Neural progenitor cell (in vitro differentiated cells): ENCODE measurements at places on chromosomes 5 and 9. TPM values are rescaled to one million over a fixed set of nuclear protein-coding genes. Genes with fewer than 3 reads are reported as not detected.

GRCh38 chr9:19116107-19116790 is 11.0 kb downstream of the PLIN2 start:
- no peak for DNase-seq

DNA sequence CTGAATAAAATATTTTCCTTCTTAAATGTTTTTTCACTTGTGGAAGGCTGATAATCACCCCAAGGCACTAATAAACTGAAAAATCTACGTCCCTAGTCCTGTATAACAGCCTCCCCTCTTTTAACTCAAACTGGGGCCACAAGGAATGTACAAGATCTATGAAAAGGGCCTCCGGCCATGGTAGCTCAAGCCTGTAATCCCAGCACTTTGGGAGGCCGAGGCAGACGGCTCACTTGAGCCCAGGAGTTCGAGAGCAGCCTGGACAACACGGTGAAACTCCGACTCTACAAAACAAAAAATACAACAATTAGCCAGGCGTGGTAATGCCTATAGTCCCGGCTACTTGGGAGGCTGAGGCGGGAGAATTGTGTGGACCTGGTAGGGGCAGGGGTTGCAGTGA is 23.6 kb downstream of the RNF145 start:
- DNase-seq, result no peak

DNA sequence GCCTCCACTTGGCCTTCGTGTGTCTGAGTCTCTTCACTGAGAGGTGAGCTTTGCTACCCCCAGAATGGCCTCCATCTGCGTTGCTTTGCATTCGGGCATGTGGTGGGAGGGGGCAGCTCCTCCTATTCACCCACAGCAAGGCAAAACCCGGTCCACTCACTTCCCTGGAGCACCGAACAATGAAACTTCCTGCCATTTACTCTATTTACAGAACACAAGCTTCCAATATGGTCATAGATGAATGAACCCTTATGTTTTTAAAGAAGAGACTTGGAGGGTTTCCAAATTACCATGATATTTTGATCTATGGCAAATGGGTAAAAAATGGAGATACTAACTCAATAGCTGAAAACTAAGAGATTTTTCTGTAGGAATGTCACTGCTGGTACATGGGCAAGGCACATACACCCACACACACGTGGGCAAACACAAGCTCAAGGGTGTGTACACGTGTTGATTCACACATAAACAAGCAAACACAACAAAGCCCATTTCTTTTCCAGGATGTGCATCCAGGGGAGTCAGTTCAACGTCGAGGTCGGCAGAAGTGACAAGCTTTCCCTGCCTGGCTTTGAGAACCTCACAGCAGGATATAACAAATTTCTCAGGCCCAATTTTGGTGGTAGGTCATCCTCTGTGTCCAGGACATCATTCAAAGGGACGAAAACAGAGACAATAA is 5.2 kb downstream of the GABRP start:
- no peak for DNase-seq

Gene WDR38
- not detected in 2 replicates for total RNA-seq

DNA sequence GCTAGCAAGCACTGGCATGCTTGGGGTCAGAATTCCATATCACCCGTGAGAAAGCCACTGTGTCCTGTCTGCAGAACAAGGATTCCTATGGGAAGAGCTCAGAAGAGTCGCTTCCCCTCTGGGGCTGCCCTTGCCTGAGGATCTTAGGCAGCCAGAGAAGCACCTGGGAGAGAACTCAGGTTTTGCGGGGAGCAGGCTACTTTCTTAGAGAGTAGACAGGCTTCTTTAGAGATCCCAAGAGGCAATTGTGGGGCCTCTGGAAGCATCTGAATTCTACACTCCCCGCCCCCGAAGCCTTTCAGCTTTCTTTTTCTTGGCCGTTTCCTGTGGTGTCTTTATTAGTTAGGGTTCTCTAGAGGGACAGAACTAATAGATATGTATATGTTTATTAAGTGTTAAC is 40.9 kb downstream of the PHF2 start:
- no peak for DNase-seq

Gene ENTREP1
- total RNA-seq, result 1.8 TPM in 2 replicates

Gene CCDC183
- 0.84 and 2.1 TPM in 2 replicates for total RNA-seq

GRCh38 chr9:36548454-36548853 is 24.2 kb upstream of the MELK start:
- DNase-seq, result no peak

DNA sequence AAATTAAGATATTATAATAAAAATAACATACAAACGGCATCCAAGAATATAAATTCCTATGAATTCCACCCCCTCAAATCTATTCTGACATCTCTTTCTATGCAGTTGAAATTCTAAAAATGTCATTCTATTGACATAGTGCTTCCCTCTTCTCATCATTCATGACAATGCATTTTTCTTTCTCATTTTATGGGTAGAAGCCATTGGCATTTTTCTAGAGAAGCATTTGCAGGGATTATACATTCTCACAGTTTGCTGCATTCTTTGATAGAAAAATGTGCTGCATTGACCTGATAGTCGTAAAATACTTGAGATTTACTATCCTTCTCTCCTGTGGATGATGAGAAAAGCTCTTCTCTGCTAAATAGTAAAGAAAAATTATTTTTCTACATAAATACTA is 760.9 kb upstream of the ACO1 start:
- no peak for DNase-seq

Gene SLC34A1
- not detected in 2 replicates for total RNA-seq

Gene CYLC2
- total RNA-seq, result not detected in 2 replicates

Gene IL13
- total RNA-seq, result not detected in 2 replicates

DNA sequence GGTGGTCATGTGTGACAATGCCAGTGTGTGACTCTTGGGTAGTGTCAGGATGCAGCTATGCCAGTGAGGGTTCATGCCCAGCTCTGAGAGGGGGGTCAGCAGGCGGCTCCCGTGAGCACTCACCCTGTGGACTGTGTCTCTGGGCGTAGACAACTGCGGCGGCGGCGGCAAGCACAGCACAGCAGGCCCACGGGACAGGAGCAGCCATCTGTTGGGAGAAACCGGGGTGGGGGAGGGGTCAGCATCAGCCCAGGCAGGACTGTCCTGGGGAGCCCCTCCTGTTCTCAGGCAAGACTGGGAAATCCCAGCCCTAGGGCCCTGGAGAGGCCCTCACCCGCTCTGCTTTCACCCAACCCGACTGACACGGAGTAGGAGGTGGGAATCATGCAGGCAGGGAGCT is 20.8 kb downstream of the CNTFR start:
- DNase-seq, result no peak

DNA sequence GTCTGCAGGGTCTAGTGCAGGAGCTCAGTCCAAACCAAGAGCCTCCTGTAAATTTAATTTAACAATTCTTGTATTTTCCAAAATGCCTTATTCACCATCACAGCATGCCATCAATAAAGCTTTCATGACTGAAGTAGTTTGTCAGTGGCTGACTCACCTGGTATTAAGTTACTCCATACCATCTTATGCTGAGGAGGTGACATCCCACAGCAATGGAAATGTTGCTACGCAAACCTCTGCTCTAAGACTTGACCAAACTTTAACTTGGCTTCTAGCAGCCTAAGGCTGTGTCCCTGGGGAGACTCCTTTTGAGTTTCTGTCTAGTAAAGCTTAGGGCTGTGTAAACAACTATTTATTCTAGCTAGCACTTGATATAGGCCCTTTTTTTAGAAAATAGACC is 1231.3 kb upstream of the CDH18 start:
- DNase-seq, result no peak

DNA sequence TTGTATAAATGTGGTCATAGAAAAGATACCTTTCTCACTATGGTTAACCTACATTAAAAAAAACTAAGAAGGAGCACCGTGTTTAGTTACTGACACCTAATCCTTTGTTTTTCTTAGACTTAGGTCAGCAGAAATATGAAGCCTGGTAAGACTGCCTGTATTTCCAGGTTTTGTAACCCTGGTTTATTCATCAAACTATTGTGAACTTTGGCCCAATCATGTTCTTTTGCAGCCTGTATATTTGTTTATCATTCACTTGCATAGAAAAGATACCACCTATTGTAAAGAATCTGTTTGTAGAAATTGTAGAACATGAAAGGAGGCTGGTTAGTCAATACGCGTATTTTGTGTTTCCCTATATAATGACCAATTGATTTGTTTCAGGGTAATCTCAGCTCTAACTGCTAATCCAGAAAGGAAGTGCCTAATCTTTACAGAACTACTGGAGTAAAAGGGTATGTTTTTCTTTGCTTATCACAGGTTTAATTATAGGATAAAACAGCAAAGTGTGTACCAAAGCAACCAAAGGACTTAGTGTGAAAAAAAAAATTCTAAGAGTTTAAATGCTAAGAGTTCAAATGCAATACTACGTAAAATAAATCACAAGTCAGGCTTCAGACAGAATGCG is 103.6 kb downstream of the LURAP1L start:
- no peak for DNase-seq

GRCh38 chr5:137392261-137392660 is 106.9 kb downstream of the SPOCK1 start:
- no peak for DNase-seq

- DNase-seq, result peak; percentile 60
Measured at GRCh38 chr5:86797677-86798076, 179.9 kb downstream of the COX7C start.

DNA sequence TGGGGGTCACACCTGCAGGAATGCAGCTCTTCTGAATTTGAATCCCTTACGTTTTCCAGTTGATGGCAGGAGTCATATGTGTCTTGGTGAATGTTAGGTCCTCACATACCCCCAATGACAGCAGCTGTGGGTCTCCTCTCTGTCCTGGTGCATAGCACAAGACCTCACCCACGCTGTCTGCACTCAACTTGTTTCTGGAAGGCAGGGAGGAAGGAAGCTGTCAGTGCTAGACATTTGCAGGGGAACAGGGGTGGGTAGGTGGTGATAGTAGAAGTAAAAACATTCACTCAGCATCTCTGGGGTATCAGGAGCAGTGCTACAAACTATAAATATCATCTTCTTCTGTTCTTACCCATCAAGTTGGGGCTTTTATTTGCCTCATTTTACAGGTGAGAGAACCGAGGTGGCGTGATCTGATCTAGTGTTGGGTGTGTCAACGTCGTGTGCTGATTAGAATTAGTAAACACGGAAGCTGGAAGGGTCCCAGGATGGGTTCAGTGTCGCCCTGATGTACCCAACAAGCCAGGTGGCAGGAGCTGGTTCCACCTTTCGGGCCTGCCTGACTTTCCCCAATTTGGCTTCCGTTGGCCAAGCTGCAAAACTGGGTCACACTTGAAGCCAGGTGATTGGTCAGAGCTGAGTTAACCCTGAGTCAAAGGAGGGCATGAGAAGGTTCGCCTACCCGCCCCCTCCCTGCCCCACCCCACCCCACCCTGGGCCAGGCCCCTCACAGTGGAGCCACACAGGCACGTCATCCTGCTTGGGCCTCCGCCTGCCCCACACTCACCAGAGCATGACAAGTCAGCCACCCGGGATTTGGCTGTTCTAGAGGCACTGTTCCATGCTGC is 15.8 kb downstream of the ERGIC1 start:
- no peak for DNase-seq

Gene TSSK1B
- not detected in 2 replicates for total RNA-seq

Gene AFAP1L1
- 0.34 and 0.36 TPM in 2 replicates for total RNA-seq

GRCh38 chr5:111626473-111627148 is 114.3 kb upstream of the STARD4 start:
- DNase-seq, result no peak

Gene C5orf52
- not detected in 2 replicates for total RNA-seq
